ENCODE measurements at places on chromosomes 4 and X. TPM values are rescaled to one million over a fixed set of nuclear protein-coding genes. Genes with fewer than 3 reads are reported as not detected.

CPLX1 gene
- total RNA-seq: not detected

SPANXB1 gene
- not detected for total RNA-seq

UGT2B11 gene
- not detected for total RNA-seq

CENPI gene
- total RNA-seq: 30.7 TPM

IL1RAPL1 gene
- total RNA-seq: 0.39 TPM

SULT1E1 gene
- total RNA-seq: 0.37 TPM

AWAT2 gene
- not detected for total RNA-seq

FDCSP gene
- total RNA-seq: not detected

MED28 gene
- total RNA-seq: 8.1 TPM

BLTP1 gene
- total RNA-seq: 80.8 TPM

BEX5 gene
- total RNA-seq: not detected

POLN gene
- total RNA-seq: 2.2 TPM

TEX13B gene
- total RNA-seq: not detected

SPANXC gene
- total RNA-seq: not detected

CFAP47 gene
- total RNA-seq: not detected

GALNTL6 gene
- not detected for total RNA-seq

LEF1 gene
- 0.37 TPM for total RNA-seq

SUPT20HL1 gene
- total RNA-seq: not detected

SH3TC1 gene
- 2.2 TPM for total RNA-seq

PDZD4 gene
- total RNA-seq: 0.20 TPM
